Activated CD4-positive, alpha-beta T cell treated with anti-CD3 and anti-CD28 coated beads, Interleukin-2, amount 10 ng/mL, durations not matched to agents 24 days and 14 days (primary cell): ENCODE measurements at places on chromosomes 5 and 9. TPM values are rescaled to one million over a fixed set of nuclear protein-coding genes. Genes with fewer than 3 reads are reported as not detected.

DNA sequence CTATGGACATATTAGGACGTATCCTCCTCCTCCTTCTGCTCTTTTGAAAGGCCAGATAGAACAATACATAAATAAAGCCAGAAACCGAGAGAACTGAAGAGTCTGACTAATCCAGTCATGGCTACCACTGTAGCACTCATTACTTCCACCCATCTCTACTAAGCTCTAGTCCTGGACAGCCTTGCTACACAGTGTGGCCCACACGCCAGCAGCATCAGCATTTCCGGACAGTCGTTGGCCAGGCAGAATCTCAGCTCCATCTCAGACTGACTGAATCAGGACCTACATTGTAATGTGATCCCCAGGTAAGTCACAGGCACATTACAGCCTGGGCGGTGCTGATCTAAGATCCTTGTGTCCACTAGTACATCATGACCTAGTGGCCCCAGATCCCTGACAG lies 182.9 kb downstream of the DRD1 start:
- no peaks in the 10 kb centered on the region for H3K36me3 ChIP-seq
- peaks cover 3% of the 10 kb centered on the region for H3K27me3 ChIP-seq
- no peak for DNase-seq
- no peak overlapping the region for H3K4me3 ChIP-seq
- no peaks in the 10 kb centered on the region for H3K4me1 ChIP-seq

DNA sequence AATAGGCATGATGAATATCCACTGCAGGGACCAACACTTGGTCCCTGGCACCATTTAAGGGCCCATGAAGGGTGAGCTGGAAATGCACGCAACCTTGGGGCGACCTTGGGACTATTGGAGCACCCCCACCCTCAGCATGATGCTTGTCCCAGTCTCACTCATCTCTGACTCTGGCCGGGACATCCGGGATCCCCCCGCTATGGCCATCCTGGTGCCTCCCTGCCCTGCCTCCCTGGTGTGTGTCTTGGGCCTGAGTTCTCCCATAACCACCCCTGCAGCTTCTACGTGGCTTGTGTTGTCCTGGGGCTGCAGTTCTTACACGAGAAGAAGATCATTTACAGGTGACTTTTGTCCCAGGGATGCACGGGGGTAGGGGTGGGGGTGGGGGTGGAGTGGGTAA lies 5.9 kb downstream of the ZDHHC12 start:
- H3K4me1 ChIP-seq, result peaks cover 10% of the 10 kb centered on the region
- H3K27ac ChIP-seq, result no peak overlapping the region
- H3K27me3 ChIP-seq, result no peaks in the 10 kb centered on the region
- DNase-seq, result no peak
- H3K36me3 ChIP-seq, result peaks cover 16% of the 10 kb centered on the region
- H3K4me3 ChIP-seq, result no peak overlapping the region

GRCh38 chr5:128378196-128378595 lies 159.8 kb downstream of the FBN2 start:
- no peak overlapping the region for H3K27ac ChIP-seq
- H3K4me1 ChIP-seq, result no peaks in the 10 kb centered on the region
- H3K36me3 ChIP-seq, result no peaks in the 10 kb centered on the region

DNA sequence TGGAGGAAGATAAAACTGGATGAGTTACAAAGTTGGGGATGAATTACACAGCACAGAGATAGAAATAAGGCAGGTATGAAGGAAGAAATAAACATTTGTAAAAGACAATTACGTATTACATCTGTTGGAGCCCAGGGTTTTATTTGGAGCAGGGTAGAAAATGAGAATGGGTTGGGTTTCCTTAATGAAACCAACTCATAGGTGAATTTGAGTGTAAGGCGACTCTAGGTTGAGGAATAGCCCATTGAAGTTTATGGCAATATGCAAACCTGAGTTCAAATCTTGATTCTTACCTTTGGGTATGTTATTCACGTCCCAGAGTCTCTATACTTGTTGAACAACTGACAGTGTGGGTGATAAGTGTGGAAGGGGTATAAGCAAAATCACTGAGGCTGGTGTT lies 422.3 kb upstream of the WWC1 start:
- H3K27ac ChIP-seq, result no peak overlapping the region
- no peak overlapping the region for H3K4me3 ChIP-seq
- no peak for DNase-seq
- no peaks in the 10 kb centered on the region for H3K36me3 ChIP-seq
- no peaks in the 10 kb centered on the region for H3K4me1 ChIP-seq
- H3K27me3 ChIP-seq, result no peaks in the 10 kb centered on the region

- H3K27ac ChIP-seq, result no peak overlapping the region
- no peak for DNase-seq
- H3K4me1 ChIP-seq, result no peaks in the 10 kb centered on the region
- H3K4me3 ChIP-seq, result no peak overlapping the region
- no peaks in the 10 kb centered on the region for H3K27me3 ChIP-seq
These were observed 597.1 kb downstream of the ACTL7B start for GRCh38 chr9:108258640-108259039.

GRCh38 chr5:73902327-73903051 lies 276.5 kb downstream of the ARHGEF28 start:
- H3K27me3 ChIP-seq, result peaks cover 26% of the 10 kb centered on the region
- H3K27ac ChIP-seq, result no peak overlapping the region
- no peak overlapping the region for H3K4me3 ChIP-seq
- peaks cover 4% of the 10 kb centered on the region for H3K4me1 ChIP-seq
- H3K36me3 ChIP-seq, result no peaks in the 10 kb centered on the region

- H3K4me3 ChIP-seq, result peak overlapping the region; percentile 90
- peak; percentile 71 for DNase-seq
These were observed 655 bp downstream of the TOR4A start for GRCh38 chr9:137278061-137278701.

GRCh38 chr5:135487839-135488514 lies 35.8 kb upstream of the TIFAB start:
- H3K4me1 ChIP-seq, result peaks cover 4% of the 10 kb centered on the region
- H3K4me3 ChIP-seq, result no peak overlapping the region
- no peak for DNase-seq
- H3K36me3 ChIP-seq, result peaks cover 2% of the 10 kb centered on the region
- H3K27me3 ChIP-seq, result peaks cover 74% of the 10 kb centered on the region
- H3K27ac ChIP-seq, result no peak overlapping the region

GRCh38 chr5:114702731-114703130 lies 340.9 kb downstream of the KCNN2 start:
- no peak overlapping the region for H3K4me3 ChIP-seq

GRCh38 chr5:2921651-2922050 lies 170.2 kb upstream of the IRX2 start:
- H3K4me1 ChIP-seq, result no peaks in the 10 kb centered on the region
- H3K27ac ChIP-seq, result no peak overlapping the region
- no peak overlapping the region for H3K4me3 ChIP-seq
- no peaks in the 10 kb centered on the region for H3K27me3 ChIP-seq
- peak; percentile 27 for DNase-seq

DNA sequence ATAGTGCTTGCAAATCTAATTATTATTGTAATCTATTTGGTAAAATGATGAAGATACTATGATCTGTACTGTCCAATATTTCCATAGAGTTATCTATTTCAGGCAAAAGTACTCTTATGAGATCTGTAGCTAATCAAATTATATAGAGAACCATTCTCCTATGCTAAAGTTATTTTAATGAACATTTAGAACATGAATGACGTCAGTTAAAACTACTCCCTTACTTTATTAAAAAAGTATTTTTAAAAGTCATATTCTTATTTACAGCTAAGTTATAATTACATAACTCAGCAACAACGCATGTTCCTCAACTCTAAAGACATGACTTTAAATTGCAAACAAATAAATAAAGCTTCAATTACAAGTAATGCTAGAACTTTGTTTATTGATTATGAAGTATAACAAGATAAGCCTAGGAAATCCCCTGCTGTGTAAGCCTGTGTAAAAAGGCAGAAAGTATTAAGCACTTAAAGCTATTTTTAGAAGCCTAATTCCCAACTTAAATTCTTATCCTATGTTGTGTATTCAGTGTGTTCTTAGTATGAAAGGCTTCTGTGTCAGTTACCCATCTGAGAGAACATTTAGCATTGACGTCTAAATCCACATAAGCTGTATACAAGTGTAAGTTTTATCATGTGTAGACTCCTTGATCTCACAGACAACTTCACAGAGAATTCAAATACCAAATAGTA lies 285.7 kb downstream of the HCN1 start:
- no peaks in the 10 kb centered on the region for H3K27me3 ChIP-seq
- H3K27ac ChIP-seq, result no peak overlapping the region
- no peaks in the 10 kb centered on the region for H3K4me1 ChIP-seq

GRCh38 chr5:160174780-160175437 lies 54.4 kb upstream of the FABP6 start:
- no peak overlapping the region for H3K27ac ChIP-seq
- no peaks in the 10 kb centered on the region for H3K4me1 ChIP-seq
- no peak for DNase-seq
- H3K27me3 ChIP-seq, result no peaks in the 10 kb centered on the region

GRCh38 chr9:10265153-10265631 lies 347.6 kb downstream of the PTPRD start:
- H3K4me3 ChIP-seq, result no peak overlapping the region
- no peak for DNase-seq
- H3K27ac ChIP-seq, result no peak overlapping the region
- no peaks in the 10 kb centered on the region for H3K36me3 ChIP-seq
- H3K27me3 ChIP-seq, result no peaks in the 10 kb centered on the region

DNA sequence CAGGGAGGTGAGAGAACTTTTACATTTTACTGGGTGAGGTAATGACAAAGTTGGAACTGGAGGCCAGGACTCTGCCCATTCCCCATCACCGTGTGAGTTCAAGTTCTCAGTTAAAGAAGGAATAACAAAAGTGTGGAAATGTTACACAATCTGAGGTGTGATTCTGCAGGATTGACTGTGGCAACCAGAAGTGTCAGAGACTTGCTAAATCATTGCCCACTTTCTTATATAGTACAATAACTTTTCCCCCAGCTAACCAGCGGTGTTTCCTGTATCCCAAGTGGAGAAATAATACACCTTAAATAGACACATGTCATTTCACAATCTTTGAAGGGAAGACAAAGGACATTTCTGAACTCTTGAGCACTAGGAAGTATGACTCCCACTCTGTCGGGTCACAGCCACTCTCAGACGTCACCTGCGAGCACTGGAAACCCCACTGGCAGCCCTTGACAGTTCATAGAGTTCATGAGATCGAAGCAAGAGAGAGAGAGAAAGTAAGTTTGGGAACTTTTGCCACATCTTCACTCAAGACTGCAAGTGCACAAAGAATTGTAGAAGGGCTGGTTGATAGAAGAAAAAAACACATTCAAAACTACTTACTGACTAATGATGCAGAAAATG lies 28.4 kb downstream of the PAX5 start:
- no peak overlapping the region for H3K27ac ChIP-seq
- no peak for DNase-seq
- no peak overlapping the region for H3K4me3 ChIP-seq
- peaks cover 67% of the 10 kb centered on the region for H3K27me3 ChIP-seq
- no peaks in the 10 kb centered on the region for H3K36me3 ChIP-seq

DNA sequence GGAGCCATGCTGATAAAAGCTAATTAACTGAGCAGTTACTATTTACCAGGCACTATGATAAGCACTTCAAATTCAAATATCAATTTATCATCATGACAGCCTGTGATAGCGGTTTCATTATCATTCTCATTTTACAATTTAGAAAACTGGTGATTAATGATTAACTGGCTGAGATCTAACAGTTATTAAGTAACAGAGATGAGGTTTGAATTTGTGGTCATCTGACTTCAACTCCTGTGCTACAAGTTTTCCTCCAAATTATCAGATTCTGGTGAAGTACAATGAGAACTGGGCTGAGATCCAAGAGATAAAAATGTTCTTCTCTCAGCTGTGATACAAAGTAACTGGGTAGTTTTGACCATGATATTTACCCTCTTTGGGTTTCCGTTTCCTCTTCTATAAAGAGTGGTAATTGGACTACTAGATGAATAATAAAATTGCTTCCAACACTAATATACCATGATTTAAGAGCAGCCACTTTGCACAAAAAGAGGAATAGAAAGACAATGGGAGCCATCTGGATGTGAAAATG lies 74.5 kb upstream of the CCNG1 start:
- no peak overlapping the region for H3K4me3 ChIP-seq
- no peak overlapping the region for H3K27ac ChIP-seq
- H3K4me1 ChIP-seq, result no peaks in the 10 kb centered on the region
- no peak for DNase-seq
- H3K27me3 ChIP-seq, result no peaks in the 10 kb centered on the region

DNA sequence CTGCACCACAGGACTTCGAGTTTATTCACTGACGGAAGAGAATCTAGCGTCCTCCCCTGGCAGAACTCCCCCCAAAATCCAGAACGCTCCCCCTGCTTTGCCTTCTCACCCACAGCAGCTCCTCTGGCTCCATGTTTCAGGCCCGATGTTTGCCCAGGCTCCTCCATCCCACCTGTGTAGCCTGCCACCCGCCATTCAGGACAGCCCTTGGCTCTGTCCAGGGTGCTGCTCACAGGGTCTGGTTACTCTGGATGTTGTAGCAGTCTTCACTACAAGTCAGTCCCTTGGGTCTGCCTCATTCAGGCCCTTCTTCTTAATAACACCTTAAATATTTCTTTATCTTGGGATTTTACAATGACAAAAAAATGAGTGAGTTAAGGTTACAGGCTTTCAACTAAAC lies 41.3 kb upstream of the SV2C start:
- H3K36me3 ChIP-seq, result no peaks in the 10 kb centered on the region
- peaks cover 8% of the 10 kb centered on the region for H3K4me1 ChIP-seq
- H3K27me3 ChIP-seq, result peaks cover 24% of the 10 kb centered on the region
- no peak overlapping the region for H3K27ac ChIP-seq

GRCh38 chr9:23343226-23343625 lies 482.8 kb downstream of the ELAVL2 start:
- H3K4me3 ChIP-seq, result no peak overlapping the region
- DNase-seq, result no peak
- H3K36me3 ChIP-seq, result no peaks in the 10 kb centered on the region

- H3K4me3 ChIP-seq, result no peak overlapping the region
- H3K27ac ChIP-seq, result no peak overlapping the region
- H3K4me1 ChIP-seq, result no peaks in the 10 kb centered on the region
- peaks cover 1% of the 10 kb centered on the region for H3K36me3 ChIP-seq
- H3K27me3 ChIP-seq, result no peaks in the 10 kb centered on the region
- no peak for DNase-seq
These were observed 481.6 kb downstream of the SPATA31A7 start for GRCh38 chr9:61671276-61671973.

The MEIKIN gene
- total RNA-seq, result not detected in 2 replicates

The INSL4 gene
- not detected in 2 replicates for total RNA-seq

The PPP2R2B gene
- total RNA-seq, result 0.12 TPM in 1 of 2 replicates, not detected in the other

The FER gene
- total RNA-seq, result 3.5 and 4.3 TPM in 2 replicates
